Activated CD8-positive, alpha-beta T cell treated with anti-CD3 and anti-CD28 coated beads, Interleukin-2, amount 10 ng/mL, durations not matched to agents 7 days and 5 days (primary cell): ENCODE measurements at places on chromosomes 2 and 18. TPM values are rescaled to one million over a fixed set of nuclear protein-coding genes. Genes with fewer than 3 reads are reported as not detected.

NETO1 gene
- not detected for total RNA-seq

REG1B gene
- not detected for total RNA-seq

SERPINE2 gene
- total RNA-seq = 22.5 TPM

DNA sequence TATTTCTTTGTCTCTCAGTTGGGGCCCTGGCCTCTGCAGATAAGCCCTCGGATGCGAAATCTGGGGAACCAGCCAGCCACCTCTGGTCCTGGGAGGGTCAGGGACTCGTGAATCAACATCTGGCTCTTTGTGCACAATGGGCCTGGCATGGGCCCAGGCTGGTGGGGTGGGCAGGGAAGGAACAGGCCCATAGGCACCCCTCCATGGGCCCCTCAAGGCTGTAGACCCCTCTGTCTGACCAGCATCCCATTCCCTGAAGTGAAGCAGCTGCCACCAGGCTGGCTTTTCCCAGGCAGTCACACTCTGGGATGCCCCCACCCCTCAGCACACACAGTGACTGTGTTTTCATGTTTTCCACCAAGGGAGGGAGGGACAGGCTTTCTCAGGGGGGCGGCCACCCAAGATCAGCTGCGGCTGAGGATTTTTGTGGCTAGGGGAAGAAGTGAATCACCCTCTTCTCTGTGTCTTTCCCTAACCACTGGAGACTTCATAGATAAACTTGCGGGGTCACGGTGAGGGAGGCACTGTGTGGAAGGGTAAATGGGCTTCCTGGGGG is 166.0 kb downstream of the AGAP1 start:
- no peak for DNase-seq

- no peak for DNase-seq
These were observed 37.8 kb upstream of the MALL start for GRCh38 chr2:110153416-110153815.

DNA sequence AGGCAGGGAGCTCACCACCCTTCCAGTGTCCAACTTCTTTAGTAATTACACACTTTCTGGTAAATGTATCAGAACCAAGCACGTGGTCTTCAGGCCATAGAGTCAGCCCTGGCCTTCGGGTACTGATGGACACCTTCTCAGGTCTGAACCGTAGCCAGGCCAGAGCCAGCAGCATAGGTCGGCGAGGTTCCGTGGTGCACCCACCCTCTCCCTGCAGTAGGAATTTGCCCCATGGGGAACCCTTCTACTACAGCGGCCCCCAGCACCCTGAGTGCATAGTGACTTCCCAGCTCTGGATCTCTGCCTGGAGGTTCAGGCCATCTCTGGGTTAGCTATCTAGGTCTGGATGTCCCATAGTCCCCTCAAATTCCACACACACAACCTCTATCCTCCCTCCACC is 61.6 kb downstream of the EDAR start:
- DNase-seq = no peak

- no peak for DNase-seq
These were observed 129.5 kb downstream of the NDUFA10 start for GRCh38 chr2:239895669-239896068.

DNA sequence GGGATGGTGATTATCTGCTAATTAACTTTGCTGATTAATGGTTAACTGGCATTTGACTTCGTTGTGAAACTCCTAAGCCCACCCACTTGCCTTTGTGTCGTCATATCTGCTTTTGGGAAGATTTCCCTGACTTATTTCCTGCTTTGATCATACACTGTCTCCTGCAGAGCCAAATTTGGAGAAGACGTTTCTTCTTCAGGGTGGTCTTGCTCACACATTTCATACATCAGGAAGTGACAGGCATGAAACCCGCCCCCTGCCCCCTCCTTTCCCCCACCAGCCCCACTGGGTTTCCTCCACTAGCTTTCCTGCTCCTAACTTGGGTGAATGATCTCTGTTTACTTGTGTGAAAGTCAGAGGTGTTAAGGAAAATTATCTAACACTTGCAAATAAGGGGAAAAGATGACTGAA is 300.1 kb downstream of the TSN start:
- DNase-seq = no peak

- no peak for DNase-seq
These were observed 19.6 kb downstream of the RAMP1 start for GRCh38 chr2:237879058-237879430.

DNA sequence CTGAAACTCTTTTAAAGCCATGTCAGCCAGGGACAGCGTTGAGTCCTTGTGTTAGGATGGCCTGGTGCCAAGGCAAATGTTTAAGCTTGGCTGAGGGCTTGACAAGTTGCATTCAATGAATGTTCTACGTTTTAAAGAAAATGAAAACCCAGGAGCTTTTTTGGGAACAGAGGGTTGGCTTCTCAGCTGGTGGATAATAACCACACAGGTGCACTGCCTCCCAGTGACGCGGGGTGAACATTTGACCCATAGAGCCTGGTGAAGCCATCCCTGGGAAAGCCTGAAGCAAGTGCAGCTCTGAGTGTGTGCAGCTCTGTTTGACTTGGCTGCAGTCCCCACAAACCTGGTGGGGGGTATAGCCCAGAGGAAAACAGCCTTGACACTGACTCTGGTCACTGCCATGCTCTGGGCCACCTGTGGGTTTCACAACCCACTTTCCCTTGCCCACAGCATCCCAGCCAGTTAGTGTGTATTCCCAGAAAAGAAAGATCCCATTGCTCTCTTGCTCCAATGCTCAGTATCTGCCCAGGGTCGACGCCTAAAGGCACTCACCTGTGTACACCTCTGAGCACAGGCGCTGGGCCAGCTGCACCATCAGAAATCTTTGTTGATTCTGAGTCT is 874.9 kb downstream of the RNF144A start:
- no peak for DNase-seq

- no peak for DNase-seq
These were observed 242.2 kb downstream of the TGIF1 start for GRCh38 chr18:3692113-3692621.
